ENCODE measurements at places on chromosomes 7 and 10. TPM values are rescaled to one million over a fixed set of nuclear protein-coding genes. Genes with fewer than 3 reads are reported as not detected.

- no peak for DNase-seq
Measured at GRCh38 chr7:45407730-45408408, 166.3 kb upstream of the ADCY1 start.

DNA sequence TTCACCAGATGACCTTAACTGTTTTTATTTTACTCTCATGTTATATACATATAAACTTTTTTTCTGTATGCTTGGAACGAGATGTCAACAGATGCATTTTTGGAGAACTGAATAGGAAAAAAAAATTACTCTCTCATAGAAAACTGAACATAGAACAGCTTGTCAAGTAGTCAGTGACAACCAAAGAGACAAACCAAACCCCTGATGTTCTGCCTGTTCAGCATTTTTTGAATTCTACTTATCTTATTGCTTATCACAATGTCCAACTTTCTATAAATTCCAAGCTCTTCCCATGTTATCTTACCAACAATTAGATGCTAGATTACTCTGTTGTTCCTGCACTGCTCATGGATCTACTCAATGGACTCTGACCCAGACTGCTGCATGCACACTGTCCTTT, 95.2 kb downstream of the VPS41 start:
- no peak for DNase-seq

GRCh38 chr7:126856691-126857291, 395.9 kb downstream of the GRM8 start:
- no peak for DNase-seq

DNA sequence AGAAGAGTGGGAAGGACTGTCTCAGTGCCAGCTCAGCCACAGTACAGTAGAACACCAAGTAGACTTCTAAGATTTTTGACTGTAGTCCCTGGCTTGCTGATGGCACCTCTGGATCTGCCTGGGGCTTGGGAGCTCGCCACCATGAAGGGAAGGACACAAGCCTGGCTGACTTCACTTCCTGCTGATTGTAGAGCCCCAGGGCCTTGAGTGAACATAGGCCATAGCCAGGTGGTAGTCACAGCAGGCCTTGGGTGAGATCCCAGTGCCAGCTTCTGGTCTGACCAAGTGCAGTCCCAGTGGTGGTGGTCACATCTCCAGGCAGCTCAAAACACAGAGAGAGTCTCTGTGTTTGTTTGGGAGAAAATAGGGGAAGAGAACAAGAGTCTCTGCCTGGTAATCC, 57.6 kb upstream of the HBP1 start:
- no peak for DNase-seq

- DNase-seq, result no peak
Measured at GRCh38 chr7:76149847-76150691, 51.6 kb upstream of the SRRM3 start.

- DNase-seq, result no peak
Measured at GRCh38 chr10:30192846-30193608, 133.6 kb upstream of the JCAD start.

GRCh38 chr7:88666626-88667025, 92.9 kb upstream of the ZNF804B start:
- no peak for DNase-seq

The UNCX gene
- not detected for total RNA-seq

The FAM25C gene
- not detected for total RNA-seq

The SFTPA1 gene
- not detected for total RNA-seq

The GPC2 gene
- total RNA-seq, result not detected

The IL6 gene
- total RNA-seq, result 0.16 TPM

The PRRT4 gene
- total RNA-seq, result 0.73 TPM
